Cardiac septum (tissue), 1 donor: ENCODE measurements at places on chromosomes 16 and 17. TPM values are rescaled to one million over a fixed set of nuclear protein-coding genes. Genes with fewer than 3 reads are reported as not detected.

Gene KCTD11
- total RNA-seq, result 9.6 TPM

Gene GJC1
- 32.0 TPM for total RNA-seq

Gene GPR139
- not detected for total RNA-seq

Gene IRX5
- 15.4 TPM for total RNA-seq

Gene P2RX1
- 5.1 TPM for total RNA-seq

DNA sequence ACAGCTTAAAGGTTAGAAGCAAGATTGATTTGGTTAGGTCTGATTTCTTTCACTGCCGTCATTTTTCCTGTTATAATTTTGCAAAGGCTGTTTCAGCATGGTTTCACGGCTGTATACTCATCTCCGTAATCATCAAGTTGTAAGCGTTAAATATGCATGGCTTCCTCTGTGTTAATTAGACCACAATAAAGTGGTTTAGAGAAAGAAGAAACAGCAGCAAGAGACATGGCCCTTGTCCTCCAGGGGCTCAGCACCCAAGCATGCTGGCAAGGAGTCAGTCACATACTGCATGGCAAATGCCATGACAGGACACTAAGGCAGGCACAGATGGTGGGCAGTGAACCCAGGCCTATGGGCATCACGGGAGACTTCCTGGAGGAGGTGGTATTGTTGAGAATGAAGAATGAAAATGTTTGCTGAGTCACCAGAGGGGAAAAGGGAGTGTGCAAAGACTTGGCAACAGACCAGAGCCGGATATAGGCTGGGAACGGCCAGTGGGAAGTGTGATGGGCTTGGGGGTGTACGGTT lies 61.4 kb upstream of the PLCG2 start:
- DNase-seq, result no peak

DNA sequence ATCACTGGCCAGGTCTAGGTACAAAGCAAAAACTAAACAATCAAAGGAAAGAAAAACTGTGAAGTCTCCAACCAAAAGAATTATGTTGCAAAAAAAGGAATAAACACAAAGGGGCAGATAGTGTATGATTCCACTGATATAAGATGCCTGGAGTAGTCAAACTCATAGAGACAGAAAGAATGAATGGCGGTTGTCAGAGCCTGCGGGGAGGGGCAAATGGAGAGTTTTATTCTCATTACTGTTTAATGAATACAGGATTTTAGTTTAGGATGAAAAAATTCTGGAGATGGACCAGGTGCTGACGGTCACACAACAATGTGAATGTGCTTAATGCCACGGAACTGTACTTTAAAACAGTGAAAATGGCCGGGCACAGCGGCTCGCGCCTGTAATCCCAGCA lies 20.7 kb downstream of the STAT5B start:
- no peak for DNase-seq

GRCh38 chr16:2715519-2715918 lies 4.5 kb downstream of the PRSS27 start:
- DNase-seq, result peak; percentile 84

DNA sequence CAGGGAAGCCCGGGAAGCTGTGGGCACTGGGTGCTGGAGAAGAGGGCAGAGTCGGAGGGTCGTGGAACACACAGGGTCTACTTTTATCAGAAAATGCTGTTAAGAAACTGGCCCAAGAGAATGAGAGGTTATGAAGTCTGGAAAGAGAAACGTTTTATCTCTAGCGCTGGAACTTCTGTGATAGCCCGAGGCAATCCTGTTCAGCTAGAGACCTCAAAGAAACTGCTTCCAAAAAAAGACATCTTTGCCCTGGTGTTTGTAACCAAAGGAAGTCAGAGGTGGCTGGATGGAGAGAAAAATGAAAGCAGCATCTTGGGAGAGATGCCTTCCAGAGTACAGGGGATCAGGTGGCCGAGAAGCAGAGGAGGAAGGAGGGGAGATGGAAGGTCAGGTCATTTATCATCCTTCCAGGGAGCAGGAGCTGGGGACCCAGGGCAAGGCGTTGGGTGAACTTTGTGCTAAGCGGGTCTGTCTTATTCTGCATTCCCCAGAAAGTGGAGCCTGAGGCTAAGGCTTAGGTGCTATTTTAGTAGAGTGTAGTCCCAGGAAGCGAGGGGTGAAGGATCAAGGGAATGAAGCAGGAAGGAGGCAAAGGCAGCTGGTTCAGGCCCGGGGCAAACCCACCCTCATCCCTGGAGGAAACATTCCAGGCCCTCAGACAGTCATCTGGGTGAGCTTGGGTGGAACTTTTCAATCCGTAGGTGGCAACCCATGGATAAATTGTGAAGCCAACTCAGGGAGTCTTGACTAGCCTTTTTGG lies 66.5 kb downstream of the MGAT5B start:
- no peak for DNase-seq

GRCh38 chr16:74226338-74226954 lies 70.2 kb upstream of the PSMD7 start:
- no peak for DNase-seq

DNA sequence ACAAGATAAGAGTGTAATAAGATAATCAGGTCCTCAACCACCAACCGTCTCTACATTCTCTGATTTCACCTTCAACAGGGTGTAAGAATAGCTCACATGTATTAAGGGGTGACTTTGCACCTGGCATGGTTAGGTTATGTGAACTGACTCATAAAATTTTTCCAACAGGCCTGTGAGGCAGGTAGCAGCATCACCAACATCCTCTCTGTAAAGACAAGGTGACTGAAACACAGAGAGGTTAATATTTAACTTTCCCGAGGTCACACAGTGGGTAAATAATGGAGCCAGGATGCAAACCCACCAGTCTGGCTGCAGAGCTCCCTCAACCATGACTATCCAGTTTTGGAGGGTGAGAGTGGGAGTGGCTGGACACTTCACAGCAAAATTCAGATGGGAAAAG lies 317.2 kb downstream of the C16orf95 start:
- DNase-seq, result no peak

DNA sequence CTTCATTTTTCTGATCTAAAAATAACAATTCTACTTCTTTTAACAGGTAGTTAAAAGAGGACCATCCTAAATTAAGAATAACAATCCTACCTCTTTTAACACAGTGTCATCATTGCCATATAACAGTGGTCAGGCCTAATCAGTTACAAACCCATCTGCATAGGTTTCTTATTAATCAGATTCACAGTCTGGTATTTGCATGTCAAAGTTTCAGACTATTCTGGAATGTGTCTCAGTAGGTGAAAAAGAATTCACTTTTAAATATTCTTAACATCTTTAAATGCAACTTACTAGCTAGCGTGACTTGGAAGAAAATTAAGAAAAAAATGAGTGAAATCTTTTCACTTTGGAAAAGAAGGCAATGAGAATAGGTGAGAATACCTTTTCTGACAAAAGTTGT lies 6.8 kb upstream of the KRT12 start:
- DNase-seq, result no peak

- no peak for DNase-seq
Measured at GRCh38 chr16:75000481-75001081, 1.8 kb downstream of the ZNRF1 start.

GRCh38 chr17:81272616-81273015 lies 22.5 kb downstream of the SLC38A10 start:
- DNase-seq, result no peak

GRCh38 chr16:68041783-68042182 lies 18.7 kb downstream of the DUS2 start:
- DNase-seq, result no peak
